ENCODE measurements at places on chromosomes 16 and 17.

DNA sequence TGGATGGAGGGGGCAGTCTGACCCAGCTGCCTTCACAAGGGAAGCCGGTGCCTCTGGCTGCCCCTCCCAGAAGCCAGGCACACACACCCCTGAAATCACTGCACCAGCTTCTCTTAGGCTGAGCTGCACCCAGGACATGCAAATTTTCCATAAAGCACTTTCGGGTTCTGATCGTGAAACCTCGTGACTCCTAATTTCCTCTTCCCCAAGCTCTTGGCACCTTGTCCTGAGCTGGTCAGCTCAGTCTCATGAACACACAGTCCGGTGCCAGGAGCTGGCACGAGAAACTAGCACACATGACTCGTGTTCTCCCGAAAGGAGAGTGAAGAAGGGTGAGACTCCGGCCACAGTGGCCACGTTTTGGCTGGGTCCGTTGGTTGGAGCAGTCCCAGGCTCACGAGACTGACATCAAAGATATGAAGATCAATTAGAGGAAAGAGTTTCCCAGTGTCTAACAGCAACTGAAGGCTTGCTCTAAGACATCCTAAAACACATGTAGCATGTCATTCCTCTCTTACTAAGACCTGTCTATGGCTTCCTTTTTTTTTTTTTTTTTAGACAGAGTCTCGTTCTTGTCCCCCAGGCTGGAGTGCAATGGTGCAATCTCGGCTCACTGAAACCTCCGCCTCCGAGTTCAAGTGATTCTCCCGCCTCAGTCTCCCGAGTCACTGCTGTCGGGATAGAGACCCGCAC lies 9.2 kb upstream of the ABR start:
- peak; percentile 72 for DNase-seq

DNA sequence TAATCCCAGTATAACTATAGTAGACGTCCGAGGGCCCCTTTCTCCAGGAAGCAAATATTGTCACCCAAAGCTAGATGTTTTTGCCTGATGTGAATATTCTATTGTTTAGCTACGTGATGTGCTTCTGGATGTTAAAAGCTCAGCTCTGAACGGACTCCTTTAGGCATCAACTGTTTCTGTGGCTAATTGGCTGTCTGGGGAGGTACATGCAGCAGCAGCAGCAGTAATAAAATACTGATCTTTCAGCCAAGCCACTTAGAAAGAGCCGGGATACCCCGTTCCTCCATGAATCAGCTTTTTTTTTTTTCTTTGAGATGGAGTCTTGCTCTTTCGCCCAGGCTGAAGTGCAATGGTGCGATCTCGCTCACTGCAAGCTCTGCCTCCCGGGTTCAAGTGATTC lies 43.0 kb downstream of the TRARG1 start:
- no peak for DNase-seq

DNA sequence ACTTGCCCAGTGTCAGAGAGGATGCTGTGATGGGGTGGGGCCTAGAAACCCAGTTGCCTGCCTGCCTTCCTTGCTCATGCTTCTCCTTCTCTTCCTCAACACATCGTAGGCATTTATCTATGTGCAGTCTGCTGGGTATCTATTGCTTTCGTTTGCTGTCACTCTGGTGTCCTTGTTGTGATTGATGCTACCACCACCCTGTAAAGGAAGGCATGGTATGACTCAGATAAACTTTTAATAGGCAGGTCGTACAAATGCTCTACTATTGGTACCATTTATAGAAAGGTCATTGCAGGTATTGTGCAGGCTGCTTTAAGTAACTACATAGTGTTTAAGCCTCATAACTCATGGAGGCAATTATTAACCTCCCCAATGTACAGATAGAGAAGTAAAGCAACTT lies 368.9 kb downstream of the UTP18 start:
- DNase-seq = no peak

- DNase-seq = no peak
Observed at GRCh38 chr17:62714016-62714777, 86.7 kb downstream of the MRC2 start.

DNA sequence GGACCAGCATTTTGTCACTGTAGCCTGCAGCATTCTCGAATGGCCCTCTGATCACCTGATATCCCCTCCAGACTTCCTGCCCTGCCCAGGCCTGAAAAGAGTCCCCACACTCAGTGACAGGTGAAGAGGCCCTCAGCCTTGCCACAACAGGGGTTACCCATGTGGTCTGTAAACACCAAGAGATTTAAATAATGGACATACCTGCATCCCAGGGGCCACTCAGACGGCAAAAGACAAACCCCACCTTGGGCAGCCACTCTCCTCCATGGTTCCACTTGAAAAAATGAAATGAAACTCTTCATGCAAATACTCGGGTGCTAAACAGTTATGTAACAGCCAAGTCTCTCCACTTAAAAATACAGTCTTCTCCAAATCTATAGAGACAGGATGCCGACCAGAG lies 22.9 kb upstream of the PECAM1 start:
- no peak for DNase-seq

- DNase-seq = no peak
Observed at GRCh38 chr16:11635113-11635652, 33.1 kb upstream of the SNN start.

DNA sequence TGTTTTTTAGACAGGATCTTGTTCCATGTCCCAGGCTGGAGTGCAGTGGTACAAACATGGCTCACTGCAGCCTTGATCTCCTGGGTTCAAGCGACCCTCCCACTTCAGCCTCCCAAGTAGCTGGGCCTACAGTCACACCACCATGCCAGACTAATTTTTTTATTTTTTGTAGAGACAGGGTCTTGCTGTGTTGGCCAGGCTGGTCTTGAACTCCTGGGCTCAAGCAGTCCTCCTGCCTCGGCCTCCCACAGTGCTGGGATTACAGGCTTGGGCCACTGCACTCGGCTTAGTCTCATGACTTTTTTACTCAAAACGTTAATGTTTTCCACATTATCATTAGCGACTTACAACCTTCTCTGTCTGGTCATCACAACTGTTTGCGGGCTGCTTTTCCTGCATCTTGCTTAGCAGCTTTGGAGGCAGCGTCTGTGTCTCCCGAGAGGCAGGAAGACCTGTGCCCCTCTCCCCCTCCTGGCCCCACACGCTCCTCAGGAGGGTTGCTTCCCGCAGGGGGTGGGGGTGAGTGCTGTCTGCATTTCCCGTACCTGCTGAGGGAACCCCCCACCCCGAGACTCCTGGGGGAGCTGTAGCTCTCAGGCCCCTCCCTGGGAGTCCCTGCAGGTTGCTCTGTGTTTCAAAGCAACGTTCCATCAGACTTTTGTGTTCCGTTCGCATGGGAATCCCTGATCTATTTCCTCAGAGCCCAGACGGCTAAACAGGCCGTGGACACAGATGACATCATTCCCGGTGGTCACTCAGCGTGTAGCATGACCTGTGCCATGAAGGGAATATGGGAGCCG lies 52.6 kb downstream of the PGS1 start:
- DNase-seq = no peak

- peak; percentile 31 for DNase-seq
Observed at GRCh38 chr17:18246880-18247612, 11.5 kb downstream of the FLII start.

- peak; percentile 95 for DNase-seq
Observed at GRCh38 chr16:29807426-29808218, 1.3 kb downstream of the MAZ start.

DNA sequence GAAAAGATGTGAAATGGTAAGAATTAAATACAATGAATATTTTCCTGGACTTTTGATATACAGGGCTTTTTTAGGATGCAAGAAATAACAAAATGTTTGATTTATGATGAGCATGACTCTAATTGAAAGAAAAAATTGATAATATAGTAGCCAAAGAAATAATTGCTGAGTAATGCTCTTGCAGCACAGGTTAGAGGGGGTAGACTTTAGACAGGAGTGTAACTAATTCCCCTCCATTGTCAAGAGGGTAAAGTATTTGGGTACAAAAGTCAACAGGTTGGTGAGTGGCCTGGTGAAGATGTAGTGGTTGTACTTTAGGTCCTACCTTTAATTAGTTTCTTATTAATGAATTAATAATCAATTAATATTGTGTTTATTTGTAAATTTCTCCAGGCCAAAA lies 912.3 kb downstream of the KCNJ2 start:
- no peak for DNase-seq

DNA sequence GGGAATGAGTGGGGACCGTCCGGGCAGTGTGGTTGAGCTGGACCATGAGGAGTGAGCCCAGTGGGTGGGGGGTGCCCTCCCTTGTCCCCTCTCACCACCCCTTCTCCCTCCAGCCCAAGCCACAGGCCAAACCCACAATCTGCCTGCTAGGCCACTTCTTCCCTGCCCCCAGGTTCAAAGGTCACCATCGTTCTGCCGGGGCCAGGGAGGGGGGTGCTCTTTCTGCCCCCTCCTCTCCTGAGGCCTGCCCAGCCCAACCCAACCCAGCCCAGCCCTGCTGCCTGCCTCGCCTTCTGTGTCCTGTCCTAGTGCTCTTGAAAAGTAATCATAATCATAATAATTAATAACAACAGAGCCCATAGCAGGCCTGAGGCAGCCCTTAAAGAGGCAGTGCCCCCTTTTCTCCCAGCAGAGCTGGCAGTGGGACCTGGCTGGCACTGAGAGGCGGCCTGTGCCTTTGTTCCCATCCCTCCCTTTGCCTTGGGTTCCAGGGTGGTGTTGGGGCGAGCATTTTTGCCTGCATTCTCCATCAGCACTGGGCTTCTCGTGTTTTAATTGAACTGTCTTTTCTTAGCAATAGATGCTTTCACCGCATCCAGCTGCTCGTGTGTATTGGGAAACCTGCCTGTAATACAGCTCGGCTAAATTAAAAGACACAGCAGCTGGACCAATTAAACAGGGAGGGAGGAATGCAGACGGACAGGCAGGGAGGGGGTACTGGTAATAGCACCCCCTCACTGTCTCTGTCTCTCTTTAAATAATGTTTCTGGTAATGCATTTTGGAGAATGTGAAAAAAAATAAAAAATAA lies 46.8 kb downstream of the SREBF1 start:
- DNase-seq = no peak

DNA sequence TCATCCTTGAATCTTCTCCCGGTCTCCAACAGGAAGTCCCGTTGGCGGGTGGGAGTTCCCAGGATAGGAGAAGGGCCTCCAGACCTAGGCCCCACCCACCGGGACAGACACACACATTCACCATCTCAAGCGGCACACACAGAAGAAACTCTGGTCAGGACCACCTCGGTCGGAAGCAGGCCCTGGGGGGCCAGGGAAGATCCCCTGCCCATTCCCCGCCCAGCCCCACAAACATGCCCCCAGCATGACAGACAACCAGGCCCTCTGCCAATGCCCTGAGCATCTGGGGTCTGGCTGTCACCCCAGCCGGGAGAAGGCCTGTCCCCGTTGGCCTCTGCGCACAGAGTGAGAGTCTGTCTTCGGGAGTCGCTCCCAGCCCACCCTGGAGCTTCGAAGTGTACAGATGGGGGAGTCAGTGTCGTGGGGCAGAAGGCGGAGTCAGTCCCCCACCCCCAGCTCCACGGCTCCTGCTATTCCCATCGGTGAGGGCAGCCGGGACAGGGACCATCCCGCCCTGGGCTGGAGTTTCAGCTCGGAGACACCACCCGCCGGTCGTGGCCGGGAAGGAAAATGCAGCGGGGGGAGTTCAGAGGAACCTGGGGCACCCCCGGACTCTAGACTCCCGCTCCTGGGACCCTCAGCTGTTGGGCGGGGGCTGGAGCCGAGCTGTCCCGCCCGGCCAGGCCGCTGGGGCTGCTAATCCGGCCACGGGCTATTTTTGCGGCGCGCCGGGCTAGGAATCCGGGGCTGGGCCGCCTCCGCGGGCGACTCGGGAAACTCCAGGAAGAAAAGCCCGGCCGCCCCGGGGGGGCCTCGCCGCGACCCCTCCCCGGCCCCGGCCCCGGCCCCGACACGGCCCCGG lies 660 bp downstream of the RHBDF1 start:
- DNase-seq = peak; percentile 61

GRCh38 chr17:7883781-7884386 lies 4.7 kb upstream of the CHD3 start:
- DNase-seq = peak; percentile 41

DNA sequence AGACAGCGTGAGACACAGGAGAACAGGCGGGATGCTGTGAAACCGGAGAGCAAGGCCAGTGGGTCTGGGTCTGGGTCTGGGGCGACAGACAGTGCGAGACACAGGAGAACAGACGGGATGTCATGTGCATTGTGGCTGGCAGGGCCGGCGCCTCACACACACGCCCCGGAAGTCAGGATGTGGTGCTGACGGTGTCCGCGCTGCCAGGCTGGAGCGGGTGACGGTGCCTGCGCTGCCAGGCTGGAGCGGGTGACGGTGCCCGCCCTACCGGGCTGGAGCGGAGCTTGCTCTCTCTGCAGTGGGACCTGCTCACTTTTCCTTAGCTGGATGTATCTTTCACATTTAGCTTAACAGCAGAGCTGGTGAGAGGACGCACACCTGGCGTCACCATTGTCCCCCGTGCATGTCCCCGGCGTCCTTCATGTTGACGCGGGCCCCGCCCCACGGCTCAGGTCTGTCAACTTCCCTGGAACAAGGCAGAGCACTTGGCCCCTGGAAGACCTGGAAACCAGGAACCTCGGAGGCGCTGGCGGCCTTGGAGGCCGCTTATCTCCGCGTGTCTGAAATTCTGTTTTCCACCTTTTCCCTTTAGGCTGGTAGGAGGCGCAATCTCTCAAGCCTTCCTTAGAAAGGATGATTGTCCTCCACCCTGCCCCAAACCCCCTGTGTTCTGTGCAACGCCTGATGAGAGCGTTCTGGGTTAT lies 43.0 kb upstream of the ZNF750 start:
- no peak for DNase-seq

- no peak for DNase-seq
Observed at GRCh38 chr16:68374246-68374805, 63.5 kb downstream of the PRMT7 start.

DNA sequence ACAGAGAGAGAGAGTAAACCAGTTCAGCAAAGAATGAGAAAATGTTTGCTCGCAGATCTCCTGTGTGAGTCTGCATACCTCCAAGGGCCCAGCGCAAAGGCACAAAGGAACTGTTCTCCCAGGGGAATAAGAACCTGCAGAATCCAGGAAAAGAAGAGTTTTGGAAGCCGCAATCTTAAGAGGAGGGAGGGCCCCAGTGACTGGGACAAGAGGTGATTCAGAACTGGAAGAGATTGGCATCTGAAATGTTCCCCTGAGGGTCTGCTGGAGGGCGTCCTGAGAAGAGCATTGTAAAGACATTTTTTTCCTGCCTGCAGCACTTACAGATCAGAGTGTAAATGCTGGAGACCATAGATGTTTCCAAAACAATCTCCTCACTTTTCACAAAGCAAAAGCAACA lies 6.1 kb downstream of the ATMIN start:
- no peak for DNase-seq

- no peak for DNase-seq
Observed at GRCh38 chr17:31568539-31568938, 177.1 kb downstream of the RAB11FIP4 start.

DNA sequence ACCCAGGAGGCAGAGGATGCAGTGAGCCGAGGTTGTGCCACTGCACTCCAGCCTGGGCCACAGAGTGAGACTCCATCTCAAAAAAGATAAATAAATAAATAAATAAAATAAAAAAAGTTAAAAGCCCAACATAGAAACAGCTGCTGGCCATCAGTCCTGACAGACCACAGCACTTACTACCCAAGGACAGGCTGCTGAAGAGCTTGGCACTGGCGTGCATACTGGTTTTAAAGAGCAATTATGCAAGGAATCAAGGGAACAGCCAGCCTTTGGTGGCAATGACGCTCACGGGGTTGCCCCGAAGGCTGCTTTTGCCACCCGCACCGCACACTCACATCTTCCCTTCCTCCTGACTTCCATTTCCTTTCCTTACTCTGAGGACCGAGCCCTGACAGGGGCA lies 4.2 kb downstream of the PLD6 start:
- no peak for DNase-seq

All from fibroblast of pulmonary artery (primary cell).